ENCODE measurements at places on chromosomes 11 and 22. TPM values are rescaled to one million over a fixed set of nuclear protein-coding genes. Genes with fewer than 3 reads are reported as not detected.
A peak's percentile ranks its signal among the peaks of the same experiment; 100 is the strongest.

The MIOX gene
- 0.21 TPM for total RNA-seq

The EFCAB6 gene
- total RNA-seq = not detected

The SERPIND1 gene
- not detected for total RNA-seq

The NTM gene
- not detected for total RNA-seq

DNA sequence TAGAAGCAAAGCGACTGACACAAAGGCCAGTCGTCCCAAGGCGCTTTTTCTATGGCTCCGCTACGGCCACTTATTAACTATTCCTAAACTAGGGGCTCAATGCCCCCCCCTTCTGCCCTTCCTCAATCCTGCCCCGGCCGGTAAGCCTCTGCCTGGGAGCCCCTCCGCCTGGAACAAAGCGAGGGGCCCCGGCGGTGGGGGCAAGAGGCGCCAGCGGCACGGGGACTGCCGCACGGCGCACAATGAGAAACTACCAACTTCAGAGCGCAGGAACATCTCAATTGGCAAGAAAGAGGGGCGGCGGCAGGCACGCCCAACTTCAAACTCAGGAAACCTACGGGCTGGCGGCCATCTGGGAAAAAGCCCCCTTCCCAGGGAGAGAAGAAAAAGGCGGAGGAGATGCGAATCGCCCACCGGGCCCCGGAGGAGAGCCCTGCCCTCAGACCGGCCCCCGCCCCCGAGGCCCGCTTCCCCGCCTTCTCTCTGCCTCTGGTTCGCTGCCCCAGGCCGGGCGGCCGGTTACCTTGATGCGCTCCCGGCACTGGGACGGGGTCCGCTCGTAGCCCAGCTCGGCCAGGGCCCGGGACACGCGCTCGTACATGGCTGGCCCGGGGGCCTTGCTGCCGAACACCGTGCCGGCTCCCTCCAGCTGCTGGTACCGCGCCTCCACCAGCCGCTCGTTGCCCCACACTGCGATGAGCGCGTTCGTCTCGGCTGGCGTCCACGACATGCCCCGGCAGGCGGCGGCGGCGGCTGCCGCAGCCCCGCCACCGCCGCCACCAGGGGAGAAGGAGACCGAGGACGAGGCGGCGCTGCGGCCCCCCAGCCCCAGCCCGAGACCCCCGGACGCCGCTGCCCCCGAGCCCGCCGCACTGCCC lies 619 bp downstream of the MSANTD2 start:
- H3K27ac ChIP-seq = peak overlapping the region; percentile 90
- peaks cover 21% of the 10 kb centered on the region for H3K4me1 ChIP-seq
- peak; percentile 82 for DNase-seq
- H3K27me3 ChIP-seq = peaks cover 12% of the 10 kb centered on the region
- no peaks in the 10 kb centered on the region for H3K36me3 ChIP-seq

DNA sequence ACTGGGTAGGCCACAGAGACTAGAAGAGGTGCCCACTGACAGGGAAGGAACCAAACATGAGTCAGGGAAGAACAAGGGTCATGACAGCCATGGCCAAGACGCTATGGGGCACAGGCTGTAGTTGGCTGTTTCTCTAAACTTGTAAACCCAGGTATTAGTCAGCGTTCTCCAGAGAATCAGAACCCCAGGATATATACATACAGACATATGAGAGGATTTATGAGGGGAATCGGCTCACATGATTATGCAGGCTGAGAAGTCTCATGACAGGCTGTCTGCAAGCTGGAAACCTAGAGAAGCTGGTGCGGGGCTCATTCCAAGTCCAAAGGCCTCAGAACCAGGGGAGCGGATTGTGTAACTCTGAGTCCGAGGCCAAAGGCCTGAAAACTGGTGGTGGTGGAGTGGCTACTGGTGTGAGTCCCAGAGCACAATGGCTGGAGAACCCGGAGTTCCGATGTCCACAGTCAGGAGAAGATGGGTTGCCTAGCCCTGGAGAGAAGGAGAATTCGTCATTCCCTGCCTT lies 29.7 kb upstream of the CD81 start:
- H3K4me3 ChIP-seq = no peak overlapping the region
- H3K36me3 ChIP-seq = no peaks in the 10 kb centered on the region
- no peaks in the 10 kb centered on the region for H3K27me3 ChIP-seq
- no peak for DNase-seq

- H3K27ac ChIP-seq = no peak overlapping the region
- peaks cover 3% of the 10 kb centered on the region for H3K27me3 ChIP-seq
- DNase-seq = no peak
Measured at GRCh38 chr11:74447720-74448119, 19.6 kb downstream of the KCNE3 start.

DNA sequence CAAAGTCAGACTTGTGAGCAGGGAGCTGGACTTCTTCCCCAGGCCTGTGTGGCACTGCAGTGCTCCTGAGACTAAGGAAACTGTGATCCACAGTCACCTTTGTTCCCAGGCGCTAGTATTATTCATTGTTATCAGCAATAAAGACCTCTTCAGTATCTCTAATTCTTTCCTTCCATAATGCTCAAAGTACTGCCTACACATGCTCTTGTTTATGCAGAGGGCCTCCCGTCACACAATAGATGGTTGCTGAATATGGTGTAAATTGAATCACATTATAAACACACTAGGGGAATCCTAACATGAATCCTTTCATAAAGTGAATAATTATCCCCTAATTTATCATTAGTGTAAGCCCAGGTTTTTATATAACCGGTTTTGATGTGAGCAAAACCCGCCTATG lies 493.3 kb downstream of the BUD13 start:
- no peaks in the 10 kb centered on the region for H3K27me3 ChIP-seq
- no peaks in the 10 kb centered on the region for H3K4me1 ChIP-seq
- no peak overlapping the region for H3K27ac ChIP-seq
- H3K4me3 ChIP-seq = no peak overlapping the region
- no peaks in the 10 kb centered on the region for H3K36me3 ChIP-seq

GRCh38 chr11:78654866-78655265 lies 80.2 kb upstream of the NARS2 start:
- no peak for DNase-seq
- no peaks in the 10 kb centered on the region for H3K27me3 ChIP-seq
- peak overlapping the region; percentile 58 for H3K27ac ChIP-seq
- H3K4me3 ChIP-seq = no peak overlapping the region

DNA sequence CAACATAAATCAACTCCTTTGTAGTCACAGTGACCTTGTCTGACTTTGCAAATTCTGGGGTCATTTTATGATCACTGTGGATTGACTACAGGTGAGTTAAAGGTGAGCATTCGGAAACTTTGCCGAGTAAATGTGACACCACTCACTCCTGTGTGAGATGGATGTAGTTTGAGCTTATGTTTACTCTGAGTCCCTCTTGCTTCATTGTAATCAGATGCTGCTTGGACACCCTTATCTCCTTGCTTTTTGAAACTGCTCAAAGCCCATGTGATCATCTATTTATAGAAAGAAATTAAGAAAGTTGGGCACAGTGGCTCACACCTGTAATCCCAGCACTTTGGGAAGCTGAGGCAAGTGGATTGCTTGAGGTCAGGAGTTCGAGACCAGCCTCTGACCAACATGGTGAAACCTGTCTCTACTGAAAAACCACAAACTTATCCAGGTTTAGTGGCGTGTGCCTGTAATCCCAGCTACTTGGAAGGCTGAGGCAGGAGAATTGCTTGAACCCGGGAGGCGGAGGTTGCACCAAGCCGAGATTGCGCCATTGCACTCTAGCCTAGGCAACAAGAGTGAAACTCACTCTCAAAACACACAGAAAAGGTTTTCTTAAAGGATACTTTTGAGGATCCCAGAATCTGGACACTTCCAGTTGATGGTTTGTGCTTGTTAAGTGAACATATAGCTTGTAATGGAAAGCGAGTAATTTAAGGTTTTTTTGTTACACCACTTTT lies 7.2 kb downstream of the FAM118A start:
- H3K27ac ChIP-seq = peak overlapping the region; percentile 67
- H3K27me3 ChIP-seq = no peaks in the 10 kb centered on the region
- peaks cover 18% of the 10 kb centered on the region for H3K36me3 ChIP-seq

GRCh38 chr22:23822101-23822671 lies 16.6 kb downstream of the DERL3 start:
- no peak overlapping the region for H3K4me3 ChIP-seq
- no peaks in the 10 kb centered on the region for H3K27me3 ChIP-seq
- peaks cover 31% of the 10 kb centered on the region for H3K4me1 ChIP-seq
- peaks cover 54% of the 10 kb centered on the region for H3K36me3 ChIP-seq
- peak overlapping the region; percentile 69 for H3K27ac ChIP-seq
